NCI-H1930 (cell line): ENCODE measurements at places on chromosomes 5 and 9.
A peak's percentile ranks its signal among the peaks of the same experiment; 100 is the strongest.

DNA sequence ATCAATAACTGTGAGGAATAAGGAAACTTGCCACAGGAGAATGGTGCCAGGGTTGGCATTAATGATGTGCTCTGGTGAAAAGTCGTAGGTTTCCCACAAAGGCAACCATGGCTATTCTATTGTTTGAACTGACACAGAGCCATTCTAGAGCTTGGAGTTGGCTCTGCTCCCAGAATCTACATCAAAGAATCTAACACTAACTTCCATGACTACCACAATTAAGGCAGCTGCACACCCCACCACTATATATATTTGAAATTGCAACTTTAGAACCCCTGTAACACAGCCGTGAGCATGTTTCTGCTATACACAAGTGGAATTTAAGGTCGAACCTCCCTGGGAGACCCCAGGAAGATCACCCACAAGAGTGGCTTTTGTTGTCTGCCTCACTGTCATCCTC is 89.7 kb upstream of the CCDC152 start:
- DNase-seq: no peak

DNA sequence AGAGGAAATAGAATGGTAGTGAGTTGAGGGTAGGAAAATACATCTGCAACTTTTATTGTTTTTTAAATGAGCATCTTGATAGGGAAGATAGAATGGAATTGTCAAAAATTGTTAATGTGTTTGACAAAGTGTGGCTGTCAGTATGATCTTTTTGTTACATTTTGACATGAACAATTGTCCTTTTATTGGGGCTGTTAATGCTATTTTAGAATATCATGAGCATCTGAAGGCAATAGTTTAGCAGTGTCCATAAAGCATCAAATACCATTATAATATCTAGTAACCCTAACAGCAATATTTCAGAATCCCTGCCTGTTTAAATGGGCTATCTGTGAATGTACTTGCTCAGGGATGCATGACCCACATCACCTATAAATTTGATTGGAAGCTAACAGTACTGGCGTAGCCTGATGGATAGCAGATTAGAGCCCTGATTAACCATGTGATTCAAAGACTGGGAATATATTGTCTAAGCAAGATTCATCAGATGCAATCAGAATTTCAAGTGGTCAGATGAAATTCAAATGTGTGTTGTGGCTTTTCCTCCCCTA is 37.8 kb downstream of the TLE4 start:
- DNase-seq: peak; percentile 19

GRCh38 chr9:82934949-82935348 is 128.0 kb downstream of the RASEF start:
- no peak for DNase-seq

DNA sequence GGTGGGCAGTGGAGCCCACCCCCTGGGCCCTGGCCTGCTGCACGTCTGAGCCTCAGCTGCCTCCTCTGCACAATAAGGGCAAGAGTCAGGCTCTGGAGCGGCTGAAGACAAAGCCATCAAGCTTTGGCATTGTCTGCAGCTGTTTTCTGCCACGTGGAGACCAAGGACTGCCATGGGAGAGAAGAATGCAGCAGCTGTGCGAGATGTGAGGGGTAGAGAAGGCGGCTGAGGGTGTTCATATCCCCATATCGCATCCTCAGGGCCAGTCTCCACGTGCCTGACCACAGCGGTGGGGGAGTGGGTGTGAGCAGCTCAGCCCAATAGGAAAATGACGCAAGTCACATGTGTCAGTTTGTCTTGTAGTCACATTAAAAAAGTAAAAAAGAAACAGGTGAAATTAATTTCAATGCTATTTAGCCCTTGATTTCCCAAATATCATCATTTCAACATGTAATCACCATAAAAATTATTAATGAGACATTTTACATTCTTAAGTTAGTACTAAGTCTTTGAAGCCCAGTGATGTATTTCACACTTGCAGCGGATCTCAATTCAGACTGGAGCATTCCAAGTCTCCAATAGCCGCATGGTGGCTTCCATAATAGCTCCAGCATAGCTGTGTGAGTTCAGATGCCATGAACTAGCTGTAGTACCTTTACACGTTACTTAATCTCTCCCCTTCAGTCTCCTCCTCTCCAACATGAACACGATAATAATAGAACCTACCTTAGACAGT is 6.6 kb downstream of the C1QTNF2 start:
- DNase-seq: no peak

DNA sequence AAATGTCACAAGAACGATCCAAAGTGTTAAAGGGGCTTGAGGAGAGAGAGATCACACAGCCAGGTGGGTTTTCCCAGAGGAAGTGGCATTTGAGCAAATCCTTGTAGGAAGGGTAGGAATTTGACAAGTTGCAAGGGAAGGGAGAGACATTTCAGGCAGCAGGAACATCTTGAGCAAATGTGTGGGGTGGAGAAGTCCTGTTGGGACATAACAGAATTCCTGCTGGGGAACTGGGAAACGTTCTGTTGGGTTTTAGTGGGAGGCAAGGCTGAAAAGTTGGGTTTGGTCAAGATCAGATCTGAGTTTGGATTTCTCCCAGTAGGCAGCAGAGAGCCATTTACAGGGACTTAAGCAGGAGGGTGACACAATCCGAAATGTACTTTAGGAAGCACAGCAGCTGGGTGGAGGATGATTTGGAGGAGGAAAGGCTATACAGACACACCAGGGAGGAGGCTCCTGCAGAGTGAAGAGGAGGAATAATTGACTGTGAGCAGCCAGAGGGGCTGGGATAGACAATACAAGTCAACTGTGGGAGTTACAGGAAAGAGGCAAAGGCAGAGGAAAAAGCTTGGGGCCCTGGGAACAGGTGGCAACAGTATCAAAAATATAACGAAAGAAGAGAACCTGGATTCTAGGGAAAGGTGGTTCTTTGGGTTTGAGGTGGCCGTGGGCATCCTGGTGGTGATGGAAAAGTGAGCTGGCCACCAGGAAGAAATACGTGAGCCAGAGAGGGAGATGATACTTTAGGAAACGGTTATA is 3.1 kb upstream of the ZSWIM6 start:
- no peak for DNase-seq

GRCh38 chr5:52786949-52787599 is 642 bp upstream of the ITGA1 start:
- DNase-seq: no peak

- DNase-seq: no peak
Measured at GRCh38 chr5:23084815-23085214, 231.7 kb upstream of the CDH12 start.

DNA sequence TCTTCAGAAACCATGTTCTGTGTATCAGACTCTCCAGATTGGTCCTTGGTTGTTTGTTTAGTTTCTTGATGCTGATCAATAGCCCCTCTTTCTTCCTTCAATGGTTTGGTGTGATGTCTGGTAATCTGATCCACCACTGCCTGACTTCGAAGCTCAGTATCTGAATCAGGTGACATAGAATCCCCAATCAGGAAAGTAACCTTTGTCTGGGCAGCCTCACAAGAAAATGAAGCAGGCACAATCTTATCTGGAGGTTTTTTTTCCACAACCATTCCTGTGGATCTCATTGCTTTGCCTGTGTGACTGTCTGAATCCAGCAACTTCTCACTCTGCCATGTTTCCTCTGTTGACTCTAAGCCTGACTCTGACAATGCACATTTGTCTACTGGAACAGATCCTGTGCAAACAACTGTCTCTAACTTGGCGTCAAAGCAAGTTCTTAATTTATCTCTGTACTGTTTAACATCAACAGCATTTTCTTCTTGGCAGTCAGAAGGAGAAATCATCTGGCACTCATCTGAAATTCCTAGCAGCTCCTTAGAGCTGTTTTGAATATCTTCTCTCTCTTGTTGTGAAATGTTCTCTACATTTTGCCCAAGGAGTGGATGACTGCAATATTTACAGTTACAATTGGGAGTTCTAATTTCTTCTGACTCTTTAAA is 37.1 kb upstream of the RAPGEF6 start:
- no peak for DNase-seq

DNA sequence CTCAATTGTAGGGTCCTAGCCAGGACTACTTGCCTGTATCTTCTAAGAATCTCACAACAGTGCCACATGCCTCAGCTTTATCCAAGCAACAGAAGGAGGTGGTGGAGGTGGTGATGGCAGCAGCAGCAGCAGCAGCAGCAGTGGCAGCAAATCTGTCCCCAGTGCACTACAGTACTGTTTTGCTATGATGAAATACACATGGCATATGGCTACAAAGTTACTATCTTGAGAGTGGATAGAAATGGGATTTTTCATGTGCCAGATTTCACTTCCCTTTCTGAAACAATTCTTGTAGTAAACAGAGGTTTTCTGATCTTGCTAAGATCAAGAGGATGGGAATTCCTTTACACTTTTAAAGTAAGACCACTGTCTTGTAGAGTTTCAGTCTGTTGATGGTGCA is 8.1 kb upstream of the CYSTM1 start:
- DNase-seq: no peak

- DNase-seq: no peak
Measured at GRCh38 chr5:146291421-146292074, 47.1 kb upstream of the POU4F3 start.

GRCh38 chr9:76216161-76216649 is 178.0 kb downstream of the RFK start:
- no peak for DNase-seq

DNA sequence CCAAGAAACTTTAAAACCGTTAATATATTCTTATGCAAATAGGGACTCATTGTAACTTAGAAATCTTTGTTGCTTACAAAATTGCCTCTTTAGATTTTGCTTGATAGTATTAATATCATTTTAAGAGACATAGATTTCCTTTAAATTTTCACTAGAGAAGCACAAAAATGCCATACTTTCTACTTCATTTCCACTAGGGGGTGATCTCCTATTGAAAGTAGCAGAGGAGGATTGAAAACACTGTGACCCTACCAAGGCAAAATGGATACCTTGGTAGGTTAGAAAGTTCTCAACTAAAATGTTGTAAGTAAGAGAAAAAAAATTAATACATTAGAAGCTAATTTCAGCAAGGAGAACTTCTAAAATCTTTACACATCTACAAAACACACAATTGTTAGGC is 204.9 kb downstream of the CHSY3 start:
- peak; percentile 7 for DNase-seq

DNA sequence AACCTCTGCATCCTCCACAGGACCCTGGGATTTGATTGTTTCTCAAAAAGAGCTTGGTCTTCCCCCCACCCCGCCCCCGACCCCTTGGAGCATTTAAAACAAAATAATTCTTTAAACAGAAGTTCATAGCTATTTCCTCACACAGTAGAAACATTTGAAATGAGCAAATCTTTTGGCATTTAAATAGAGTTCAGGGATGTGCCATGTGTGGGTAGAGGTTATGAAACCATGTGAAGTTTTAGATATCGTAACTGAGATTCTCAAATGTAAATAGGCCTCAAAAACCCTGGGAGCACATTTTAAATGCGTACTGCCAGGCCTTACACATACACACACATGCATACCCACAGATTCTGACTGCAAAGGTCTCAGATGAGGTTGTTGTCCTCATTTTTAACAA is 66.5 kb downstream of the EPB41L4B start:
- no peak for DNase-seq

DNA sequence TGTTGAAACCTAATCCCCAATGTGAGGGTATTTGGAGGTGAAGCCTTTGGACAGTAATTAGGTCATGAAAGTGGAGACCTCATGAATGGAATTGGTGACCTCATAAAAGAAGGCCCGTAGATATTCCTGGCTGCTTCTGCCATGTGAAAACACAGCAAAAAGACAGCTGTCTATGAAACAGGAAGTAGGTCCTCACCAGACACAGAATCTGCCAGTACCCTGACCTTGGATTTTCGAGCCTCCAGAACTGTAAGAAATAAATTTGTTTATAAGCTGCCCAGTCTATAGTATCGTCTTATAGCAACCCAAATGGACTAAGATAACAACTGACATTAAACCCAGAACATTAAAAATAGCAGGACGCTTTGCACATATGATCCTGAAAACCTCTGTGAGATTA is 371.1 kb downstream of the SPOCK1 start:
- no peak for DNase-seq

DNA sequence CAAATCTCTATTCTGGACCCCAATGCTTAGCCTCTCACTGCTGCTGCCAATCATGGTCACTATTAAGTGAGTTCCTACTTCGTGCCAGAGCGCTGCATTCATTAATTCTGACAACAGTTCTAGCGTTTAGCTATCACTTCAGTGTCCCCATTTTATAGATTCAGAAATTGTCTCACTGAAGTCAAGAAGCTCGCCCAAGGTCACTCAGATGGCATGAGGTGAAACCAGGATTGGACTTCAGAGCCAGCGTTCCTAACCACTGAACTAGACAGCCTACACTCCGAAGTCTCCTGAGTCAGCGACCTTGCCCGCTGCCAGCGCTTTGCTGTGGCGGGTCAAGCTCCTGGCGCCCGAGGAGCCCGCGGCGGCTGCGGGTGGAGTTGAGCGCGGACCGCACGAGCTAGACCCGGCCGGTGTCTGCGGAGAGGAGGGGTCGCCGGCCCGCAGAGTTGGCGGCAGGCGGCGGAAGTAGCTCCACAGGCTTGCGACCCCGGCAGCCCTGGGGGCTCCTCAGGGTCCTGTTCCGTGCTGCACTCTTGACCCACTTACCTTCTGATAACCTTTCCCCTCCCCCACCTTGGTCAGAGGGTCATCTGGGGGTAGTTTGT is 2.1 kb upstream of the GABRB2 start:
- no peak for DNase-seq

DNA sequence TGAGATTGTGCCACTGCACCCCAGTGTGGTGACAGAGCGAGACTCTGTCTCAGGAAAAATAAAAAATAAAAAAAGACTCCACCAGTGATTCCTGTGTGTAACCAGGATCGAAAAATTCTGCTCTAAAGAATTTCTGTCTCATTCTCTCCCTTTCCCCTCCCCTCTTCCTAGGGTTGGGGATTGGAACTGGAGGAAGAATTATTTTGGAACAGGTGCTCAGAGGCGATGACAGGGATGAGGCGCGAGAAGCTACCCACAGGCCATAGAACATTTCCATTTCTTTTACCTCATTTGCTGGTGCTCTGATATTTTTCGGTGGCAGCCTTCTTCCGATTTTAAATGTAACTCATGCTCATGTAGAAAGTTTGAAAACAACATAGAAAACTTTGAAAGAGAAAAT is 80.1 kb downstream of the DAPK1 start:
- no peak for DNase-seq

DNA sequence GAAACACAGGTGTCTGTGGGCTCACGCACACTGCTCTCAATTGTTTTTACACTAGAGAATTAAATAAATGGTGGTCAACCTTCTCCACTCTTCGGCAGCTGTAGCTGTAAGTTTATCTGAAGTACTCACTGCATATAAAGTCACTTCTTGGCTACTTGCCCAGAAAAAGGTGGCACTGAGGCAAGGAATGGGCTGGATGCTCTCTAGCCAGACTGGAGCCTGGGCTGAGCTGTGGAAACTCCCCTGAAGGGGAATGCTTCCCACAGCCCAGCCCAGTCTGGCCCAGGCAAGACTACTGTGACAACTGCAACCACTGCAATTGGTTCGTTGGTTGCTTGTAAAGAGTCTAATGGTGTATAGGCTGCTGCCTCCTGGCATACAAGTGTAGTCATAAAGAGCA is 4.5 kb downstream of the LEAP2 start:
- no peak for DNase-seq

GRCh38 chr9:108017671-108018070 is 528.1 kb upstream of the KLF4 start:
- DNase-seq: no peak

- no peak for DNase-seq
Measured at GRCh38 chr5:180644825-180645273, 4.6 kb downstream of the FLT4 start.

- no peak for DNase-seq
Measured at GRCh38 chr5:32562843-32563242, 22.5 kb upstream of the SUB1 start.
